Activated effector memory CD4-positive, alpha-beta T cell treated with anti-CD3 and anti-CD28 coated beads, Interleukin-2, amount 50 U/mL, for 16 hours (primary cell): ENCODE measurements at places on chromosomes 16 and 17.
A peak's percentile ranks its signal among the peaks of the same experiment; 100 is the strongest.

DNA sequence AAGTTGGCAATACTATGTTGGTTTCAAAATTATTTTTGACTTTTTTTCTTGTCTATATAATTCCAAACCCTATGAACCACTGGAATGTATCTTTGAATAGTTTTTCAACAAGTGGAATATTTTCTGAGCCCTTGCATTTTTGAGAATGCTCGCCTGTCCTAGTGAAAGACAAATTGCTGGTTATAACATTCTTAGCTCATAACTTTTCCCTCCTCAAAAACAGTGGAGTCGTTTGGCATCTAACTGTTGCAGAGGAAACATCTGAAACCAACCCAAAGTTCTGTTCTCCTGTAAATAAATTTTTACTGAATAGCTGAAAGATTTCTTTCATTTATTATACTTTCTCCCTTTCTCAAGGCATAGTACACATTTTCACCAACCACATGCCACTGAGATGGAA is 11.3 kb upstream of the COX10 start:
- DNase-seq: no peak

GRCh38 chr17:2057175-2057759 is 2.4 kb downstream of the HIC1 start:
- DNase-seq: no peak

- DNase-seq: no peak
Observed at GRCh38 chr17:82901356-82901755, 61.5 kb upstream of the ZNF750 start.

DNA sequence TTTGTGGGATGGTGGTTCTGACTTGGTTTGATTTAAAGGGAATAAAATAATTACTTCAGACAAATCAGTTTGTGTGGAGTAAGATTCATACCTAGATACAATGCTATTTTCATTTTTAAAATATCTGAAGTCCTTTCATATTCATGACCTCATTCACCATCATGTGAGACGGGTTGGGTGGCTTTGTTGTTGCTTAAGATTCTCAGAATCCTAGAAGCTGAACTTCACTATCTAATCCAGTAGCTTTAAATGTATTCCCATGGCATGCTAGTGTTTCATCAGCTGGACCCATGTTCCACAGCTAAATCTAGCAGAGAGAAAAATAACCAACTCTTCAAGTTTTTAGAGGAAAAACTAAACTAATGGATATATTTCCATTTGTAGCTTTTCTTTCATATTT is 2.7 kb upstream of the AMFR start:
- no peak for DNase-seq

DNA sequence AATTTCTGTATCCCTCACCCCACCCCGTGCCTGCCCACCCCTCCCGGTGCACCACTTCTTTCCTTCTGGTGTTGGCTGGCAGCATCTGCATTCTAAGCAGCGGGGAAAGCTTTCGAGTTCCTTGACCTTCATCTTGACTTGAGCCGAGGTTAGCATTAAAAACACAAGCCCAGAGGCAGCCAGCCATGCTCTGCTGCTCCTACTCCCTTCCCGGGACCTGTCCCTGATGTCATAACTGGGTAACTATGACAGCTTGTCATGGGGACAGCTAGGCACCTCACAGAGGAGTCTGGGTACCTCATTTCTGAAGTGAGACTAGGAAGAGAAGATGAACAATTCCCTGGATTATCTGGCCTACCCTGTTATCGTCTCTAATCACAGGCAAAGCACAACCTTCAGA is at the start of gene CFAP97D1:
Gene CFAP97D1, plus strand, starts transcription at position 301 of the 400 bp plus-strand sequence. Its CDS starts 28 bp downstream, at position 329.
- DNase-seq: no peak

GRCh38 chr17:50055426-50056216 is at the start of gene ITGA3:
Gene ITGA3, plus strand, starts transcription at chr17:50056110. Its CDS starts 330 bp downstream, at chr17:50056440.
- DNase-seq: peak; percentile 90

GRCh38 chr17:82173351-82174041 is 39.1 kb downstream of the CCDC57 start:
- no peak for DNase-seq
